ENCODE measurements at places on chromosomes 7 and 10.

GRCh38 chr10:95741807-95742467 lies 14.0 kb upstream of the ENTPD1 start:
- no peak for DNase-seq

- DNase-seq, result no peak
These were observed 709.4 kb downstream of the AUTS2 start for GRCh38 chr7:70307544-70308106.

- DNase-seq, result no peak
These were observed 171.9 kb upstream of the CACNA2D1 start for GRCh38 chr7:82615527-82615926.

GRCh38 chr10:131016556-131016955 lies 295.0 kb downstream of the TCERG1L start:
- DNase-seq, result no peak

GRCh38 chr7:41887416-41887815 lies 184.5 kb upstream of the INHBA start:
- DNase-seq, result no peak

- peak; percentile 56 for DNase-seq
These were observed 8.7 kb upstream of the BHLHA15 start for GRCh38 chr7:98202367-98203195.

GRCh38 chr10:79487296-79488194 lies 24.8 kb upstream of the EIF5AL1 start:
- DNase-seq, result no peak

- no peak for DNase-seq
These were observed 29.9 kb upstream of the DLD start for GRCh38 chr7:107860981-107861652.

GRCh38 chr7:86448856-86449255 lies 194.9 kb upstream of the GRM3 start:
- no peak for DNase-seq

DNA sequence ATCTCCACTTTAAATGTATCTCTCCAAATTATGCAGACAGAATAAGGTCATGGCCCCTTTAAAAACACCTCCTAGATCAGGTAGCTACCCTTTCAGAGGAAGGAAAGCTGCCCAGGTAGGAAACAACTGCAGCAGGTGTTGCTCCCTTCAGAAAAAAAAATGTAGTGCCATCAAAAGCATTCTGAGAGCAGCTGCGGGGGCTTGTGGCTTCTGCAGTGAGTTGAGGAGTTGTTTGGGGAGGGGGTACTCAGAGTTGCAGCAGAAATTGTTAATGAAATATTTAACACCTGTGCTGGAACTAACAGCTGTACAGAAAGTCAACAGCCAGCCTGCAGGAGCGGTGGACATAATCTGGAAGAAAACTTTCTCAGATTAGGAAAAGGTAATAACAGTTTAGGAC lies 24.0 kb downstream of the CDHR3 start:
- DNase-seq, result no peak

DNA sequence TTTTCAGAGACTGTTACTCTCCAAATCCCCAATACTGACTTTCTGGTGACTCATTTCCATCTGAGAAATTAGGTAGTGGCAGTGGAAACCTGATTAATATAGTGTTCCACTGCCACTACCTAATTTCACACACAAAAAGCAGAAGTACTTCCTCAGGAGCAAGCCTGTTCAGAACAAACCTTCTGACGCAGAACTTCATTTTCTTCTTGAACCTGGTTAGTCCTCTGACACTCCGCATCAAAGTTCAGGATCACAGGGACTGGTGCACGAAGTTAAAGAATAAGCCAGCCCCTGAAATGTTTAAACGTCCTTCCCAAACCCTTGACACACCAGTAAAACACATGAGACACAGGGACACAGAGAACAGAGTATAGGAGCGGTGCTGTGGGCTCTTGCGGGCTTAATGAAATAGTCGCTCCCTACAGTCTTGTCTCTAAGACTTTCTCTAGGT lies 4.4 kb downstream of the WDR91 start:
- no peak for DNase-seq

- DNase-seq, result no peak
These were observed 35.7 kb downstream of the PDZD8 start for GRCh38 chr10:117339578-117339977.
